ENCODE measurements at places on chromosomes 16 and 17. TPM values are rescaled to one million over a fixed set of nuclear protein-coding genes. Genes with fewer than 3 reads are reported as not detected.

The ADORA2B gene
- total RNA-seq, result 12.2 TPM

The NPIPB4 gene
- total RNA-seq, result 203 TPM

The RRAD gene
- total RNA-seq, result 8.2 TPM

The RASL10B gene
- total RNA-seq, result 0.82 TPM

The RHBDF1 gene
- total RNA-seq, result 45.0 TPM

The KRT13 gene
- total RNA-seq, result 10.8 TPM

The SYT17 gene
- total RNA-seq, result 26.3 TPM

The TERB1 gene
- total RNA-seq, result not detected

DNA sequence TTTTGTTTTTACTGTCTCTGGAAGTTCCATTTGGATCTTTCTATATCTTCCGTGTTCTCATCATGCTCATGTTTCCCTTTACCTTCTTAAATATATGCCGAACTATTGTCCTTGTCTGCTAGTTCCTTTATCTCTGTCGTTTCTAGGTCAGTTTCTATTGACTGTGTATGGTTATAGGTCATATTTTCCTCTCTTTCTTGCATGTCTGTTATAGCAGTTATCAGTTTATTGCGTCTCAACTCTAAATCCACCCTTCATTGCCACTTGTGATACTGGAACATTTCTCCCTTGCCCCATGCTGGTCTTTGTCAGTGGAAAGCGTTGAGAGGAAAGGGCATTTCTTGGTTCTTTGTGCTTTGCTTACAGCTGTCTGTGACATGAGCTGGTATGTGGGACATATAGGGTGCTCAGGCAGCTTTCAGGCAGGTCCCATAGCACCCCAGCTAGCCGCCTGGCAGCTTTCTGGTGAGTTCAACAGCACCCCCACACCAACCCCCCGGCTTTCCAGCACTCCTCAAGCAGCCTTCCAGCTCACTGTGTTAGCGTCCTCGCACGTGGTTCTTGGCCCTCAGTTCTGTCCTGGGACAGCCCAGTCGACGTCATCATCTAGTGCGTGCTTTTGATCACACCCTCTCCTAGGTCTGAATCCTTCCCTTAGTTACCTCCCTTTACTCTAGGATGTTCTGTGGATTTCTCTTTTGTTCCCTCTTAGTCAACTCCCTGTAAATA is 15.4 kb upstream of the DNASE1 start:
- DNase-seq, result no peak

GRCh38 chr16:67853670-67854069 is 6.2 kb upstream of the CENPT start:
- no peak for DNase-seq

DNA sequence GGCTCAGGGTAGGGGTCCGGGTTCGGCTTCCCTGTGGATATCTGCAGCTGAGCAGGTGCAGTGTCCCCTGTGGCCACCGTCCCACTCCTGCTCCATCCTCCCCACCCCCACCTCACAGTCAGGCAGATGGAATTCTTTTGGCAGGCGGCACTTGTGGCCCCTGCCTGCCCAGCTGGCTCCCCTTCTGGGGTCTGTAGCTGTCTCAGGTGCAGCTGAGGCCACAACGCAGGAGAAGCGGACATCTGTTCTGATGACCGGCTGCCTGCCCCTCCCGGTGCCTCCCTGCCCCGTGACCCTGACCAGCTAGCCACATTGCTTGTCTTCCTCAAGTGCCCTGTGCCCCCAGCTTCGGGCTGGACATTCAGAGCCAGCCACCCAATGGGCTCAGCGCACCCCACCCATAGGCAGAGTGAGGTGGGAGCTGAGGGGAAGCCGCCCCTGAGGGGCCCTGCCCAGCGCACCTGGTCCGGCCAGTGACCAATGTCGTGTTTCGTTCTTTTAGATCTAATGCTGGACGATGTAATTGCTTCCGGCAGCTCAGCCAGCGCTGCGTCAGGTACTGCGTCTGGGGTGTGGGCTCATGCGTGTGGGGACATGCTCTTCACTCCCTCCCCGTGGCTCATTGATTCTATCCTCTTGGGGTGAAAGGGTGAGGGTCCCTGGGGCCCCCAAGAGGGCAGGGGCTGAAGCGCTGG is 25.2 kb upstream of the ABCC3 start:
- peak; percentile 70 for DNase-seq

- DNase-seq, result no peak
Measured at GRCh38 chr17:77496831-77497577, 356.2 kb downstream of the SEC14L1 start.

DNA sequence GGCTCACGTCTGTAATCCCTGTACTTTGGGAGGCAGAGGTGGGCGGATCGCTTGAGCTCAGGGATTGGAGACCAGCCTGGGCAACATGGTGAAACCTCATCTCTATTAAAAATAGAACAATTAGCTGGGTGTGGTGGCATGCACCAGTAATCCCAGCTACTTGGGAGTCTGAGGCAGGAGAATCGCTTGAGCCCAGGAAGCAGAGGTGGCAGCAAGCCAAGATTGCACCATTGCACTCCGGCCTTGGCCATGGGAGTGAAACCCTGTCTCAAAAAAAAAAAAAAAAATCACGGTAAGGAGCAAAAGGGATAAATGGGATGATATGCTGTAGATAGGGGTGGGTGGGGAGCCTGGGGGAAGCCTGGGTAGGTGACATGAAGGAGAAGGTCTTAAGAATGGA is 20.4 kb upstream of the TMEM98 start:
- DNase-seq, result no peak

- DNase-seq, result no peak
Measured at GRCh38 chr16:74757349-74757748, 17.3 kb downstream of the FA2H start.

GRCh38 chr16:23539984-23540816 is 16.9 kb downstream of the EARS2 start:
- DNase-seq, result no peak

Data from left lung (tissue), 14 donors.